NCI-H187 (cell line): ENCODE measurements at places on chromosomes 5 and 9.

DNA sequence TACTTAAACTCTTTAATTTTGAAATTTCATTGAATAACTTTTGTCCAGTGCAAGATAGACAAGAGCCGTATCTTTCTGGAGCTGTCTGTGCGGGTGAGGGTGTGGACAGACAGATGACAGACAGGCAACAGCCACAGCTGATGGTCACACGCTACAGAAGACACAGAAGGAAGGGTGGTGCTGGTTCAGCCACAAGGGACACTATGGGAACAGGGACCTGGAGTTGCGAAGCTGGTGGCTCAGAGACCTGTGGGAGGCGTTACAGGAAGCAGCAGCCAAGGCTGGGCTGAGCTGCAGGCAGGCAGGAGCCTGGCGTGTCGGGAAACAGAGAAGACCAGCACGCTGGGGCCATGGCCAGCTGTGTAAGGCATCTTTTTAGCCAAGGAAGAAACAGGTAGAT lies 104.4 kb downstream of the WNK2 start:
- DNase-seq, result no peak

GRCh38 chr5:107820429-107820828 lies 149.7 kb upstream of the EFNA5 start:
- no peak for DNase-seq

DNA sequence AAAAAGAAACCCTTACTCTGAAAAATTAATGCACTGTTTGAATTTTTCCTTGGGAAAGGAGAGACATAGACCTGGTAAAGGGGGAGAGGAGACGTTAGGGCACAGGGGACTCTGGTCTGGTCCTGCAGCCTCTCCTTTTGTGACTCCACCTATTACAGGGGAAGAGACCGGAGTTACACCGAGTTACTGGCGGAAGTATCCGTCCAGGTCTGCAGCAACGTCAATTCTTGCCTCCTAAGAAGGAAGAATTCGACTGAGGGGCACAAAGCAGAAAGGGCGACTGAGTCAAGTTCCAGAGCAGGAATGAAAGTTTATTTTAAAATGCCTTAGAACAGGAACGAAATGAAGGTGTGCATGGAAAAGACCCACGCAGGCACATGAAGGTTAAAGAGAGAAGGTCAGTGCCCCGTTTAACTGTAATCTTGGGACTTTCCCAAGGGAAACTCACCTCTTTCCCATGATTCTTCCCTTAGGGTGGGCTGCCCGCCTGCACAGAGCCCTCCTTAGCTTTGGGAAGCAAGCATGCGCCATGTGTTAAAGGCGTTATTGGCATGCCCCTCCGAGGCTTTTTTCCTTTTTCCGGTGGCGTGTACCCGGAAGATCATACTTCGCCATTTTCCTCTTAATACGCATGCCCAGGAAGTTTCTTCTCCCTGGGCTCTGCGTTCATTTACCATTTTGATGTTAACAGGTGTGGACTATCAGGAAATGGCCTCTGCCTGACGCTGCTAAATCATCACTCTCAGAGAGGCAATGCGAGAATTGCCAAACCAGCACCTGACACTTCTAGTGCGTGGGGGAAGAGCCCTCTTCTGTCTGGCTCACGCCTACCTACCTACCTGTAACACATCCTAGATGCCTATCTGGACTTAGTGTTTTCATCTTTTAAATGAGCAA lies 409.6 kb upstream of the PAPPA start:
- no peak for DNase-seq

DNA sequence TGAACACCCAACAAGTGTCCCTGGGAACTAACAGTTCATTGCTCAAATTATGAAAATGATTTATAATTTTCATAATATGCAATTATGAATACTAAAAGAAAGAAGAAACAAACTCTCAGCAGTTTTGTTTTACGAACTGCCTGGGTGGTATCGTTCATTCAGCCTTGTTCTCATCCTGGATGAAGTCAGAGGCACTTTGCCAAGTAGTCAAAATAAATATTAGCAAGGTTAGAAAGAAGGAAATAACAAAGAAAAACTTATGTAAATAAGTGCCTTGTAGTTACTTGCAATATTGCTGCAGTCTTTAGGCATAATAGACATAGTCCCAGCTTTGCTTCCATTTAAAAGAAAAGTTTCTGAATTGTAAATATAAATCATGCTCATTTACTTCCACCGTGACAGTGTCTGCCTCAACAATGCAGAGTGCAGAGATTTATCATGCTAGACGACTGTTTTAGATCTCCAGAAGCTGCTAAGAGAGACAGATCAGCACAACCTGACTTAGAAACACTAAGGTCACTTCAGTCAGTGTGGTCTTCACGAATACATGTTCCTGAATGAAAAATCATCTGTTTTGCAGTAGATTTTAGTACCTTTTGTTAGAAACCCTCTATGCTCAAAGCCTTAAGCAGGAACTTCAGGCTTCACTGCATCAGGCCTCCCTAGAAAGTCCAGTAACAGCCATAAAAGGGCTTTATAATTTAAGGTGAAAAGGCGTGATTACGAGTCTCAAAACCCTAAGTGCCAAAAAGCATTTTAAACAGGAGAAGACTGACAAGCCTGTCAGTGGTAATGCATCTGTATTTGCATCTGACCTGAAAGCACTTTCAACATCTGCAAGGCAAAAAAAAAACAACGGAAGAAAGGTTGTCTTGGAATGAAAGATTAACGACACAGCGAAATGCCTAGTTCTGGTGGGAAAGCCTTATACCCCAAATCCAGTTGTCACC lies 92.1 kb downstream of the TMEM167A start:
- no peak for DNase-seq

- DNase-seq, result no peak
These were observed 118.5 kb upstream of the ERCC6L2 start for GRCh38 chr9:95756986-95757385.

- no peak for DNase-seq
These were observed 37.0 kb downstream of the SYK start for GRCh38 chr9:90838581-90839154.

DNA sequence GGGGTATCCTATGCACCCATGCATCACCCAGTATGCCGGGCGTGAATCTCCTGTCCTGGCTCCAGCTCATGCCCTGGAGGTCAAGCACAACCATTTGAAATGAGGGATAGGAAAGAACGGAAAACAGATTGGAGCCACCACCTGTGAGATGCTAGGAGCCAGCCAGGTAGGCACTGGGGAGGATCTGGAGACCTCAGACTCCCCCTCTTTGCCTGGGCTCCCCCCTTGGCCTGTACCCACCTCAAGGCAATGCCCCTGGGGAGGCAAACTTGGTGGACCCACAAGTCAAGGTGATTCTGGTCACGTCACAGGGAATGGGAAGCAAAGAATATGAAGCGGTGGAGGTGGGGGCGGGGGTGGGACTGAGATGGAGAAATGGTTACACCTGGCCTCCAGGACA lies 92.6 kb downstream of the PAX5 start:
- DNase-seq, result no peak

DNA sequence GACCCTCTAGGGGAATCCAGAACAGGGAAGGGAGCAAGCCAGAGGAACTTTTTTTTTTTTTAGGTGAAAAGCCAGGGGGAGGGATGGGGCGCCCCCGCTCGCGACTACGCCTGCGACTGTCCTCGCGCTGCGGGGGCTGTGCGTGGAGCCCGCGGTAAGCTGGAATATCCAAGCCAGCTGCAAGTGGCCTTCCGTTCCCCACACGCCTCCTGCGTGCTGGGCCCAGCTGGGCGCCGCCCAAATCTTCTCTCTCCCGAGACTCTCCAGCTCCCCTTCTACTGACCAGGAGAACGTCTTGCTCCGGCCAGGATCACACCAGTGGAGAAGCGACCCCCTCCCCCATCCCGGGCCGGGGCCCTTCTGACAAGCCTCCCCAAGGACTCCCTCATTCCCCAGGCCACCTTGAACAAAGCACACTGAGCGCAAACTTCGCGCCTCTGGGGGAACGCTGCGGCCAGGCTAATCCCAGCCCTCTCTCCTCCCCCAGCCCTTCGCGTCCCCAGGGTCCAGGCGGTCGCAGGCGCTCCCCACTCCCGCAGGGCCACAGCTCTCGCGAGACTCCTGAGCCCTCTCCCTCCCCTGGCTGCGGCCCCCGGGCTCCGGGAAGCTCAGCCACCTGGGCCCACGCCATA lies 6.6 kb downstream of the BARX1 start:
- DNase-seq, result no peak

DNA sequence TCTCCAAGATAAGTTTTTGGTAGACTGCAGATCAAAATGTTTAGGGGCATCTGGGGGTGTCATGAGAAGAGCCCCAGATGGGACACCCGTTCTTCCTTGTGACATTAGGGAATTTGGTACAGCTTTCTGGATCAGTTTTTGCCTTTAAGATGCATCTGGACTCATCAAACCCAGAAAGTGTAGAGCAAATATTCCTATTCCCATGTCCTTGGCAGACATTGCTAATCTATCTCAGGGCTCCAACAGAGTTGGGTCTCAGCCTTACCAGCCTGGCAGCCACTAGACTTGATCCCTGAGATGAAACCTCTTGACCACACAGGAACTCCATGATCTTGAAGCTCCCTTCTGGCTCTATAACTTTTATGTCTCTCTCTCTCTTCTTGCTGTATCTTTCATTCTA lies 35.6 kb downstream of the ERGIC1 start:
- DNase-seq, result no peak

GRCh38 chr5:1467341-1468246 lies 22.4 kb upstream of the SLC6A3 start:
- no peak for DNase-seq

GRCh38 chr5:179927824-179928223 lies 20.1 kb upstream of the TBC1D9B start:
- no peak for DNase-seq

- no peak for DNase-seq
These were observed 74.7 kb downstream of the FCHO2 start for GRCh38 chr5:73030531-73030930.

DNA sequence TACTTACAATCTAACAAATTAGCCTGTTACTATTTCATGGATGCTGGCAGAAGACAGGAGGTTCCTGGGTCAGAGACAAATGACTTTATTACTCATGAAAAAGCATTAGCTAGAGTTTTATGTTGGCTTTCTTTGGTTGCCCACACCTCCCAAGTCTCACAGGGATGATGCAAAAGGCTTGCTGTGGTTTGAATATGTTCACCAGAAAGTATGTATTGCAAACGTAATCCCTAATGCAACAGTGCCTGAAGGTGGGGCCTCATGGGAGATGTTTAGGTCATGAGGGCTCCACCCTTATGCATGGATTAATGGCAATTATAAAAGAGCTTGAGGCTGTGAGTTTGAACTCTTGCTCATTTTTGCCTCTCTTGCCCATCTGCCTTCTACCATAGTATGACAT lies 28.5 kb downstream of the DPYSL3 start:
- DNase-seq, result no peak

DNA sequence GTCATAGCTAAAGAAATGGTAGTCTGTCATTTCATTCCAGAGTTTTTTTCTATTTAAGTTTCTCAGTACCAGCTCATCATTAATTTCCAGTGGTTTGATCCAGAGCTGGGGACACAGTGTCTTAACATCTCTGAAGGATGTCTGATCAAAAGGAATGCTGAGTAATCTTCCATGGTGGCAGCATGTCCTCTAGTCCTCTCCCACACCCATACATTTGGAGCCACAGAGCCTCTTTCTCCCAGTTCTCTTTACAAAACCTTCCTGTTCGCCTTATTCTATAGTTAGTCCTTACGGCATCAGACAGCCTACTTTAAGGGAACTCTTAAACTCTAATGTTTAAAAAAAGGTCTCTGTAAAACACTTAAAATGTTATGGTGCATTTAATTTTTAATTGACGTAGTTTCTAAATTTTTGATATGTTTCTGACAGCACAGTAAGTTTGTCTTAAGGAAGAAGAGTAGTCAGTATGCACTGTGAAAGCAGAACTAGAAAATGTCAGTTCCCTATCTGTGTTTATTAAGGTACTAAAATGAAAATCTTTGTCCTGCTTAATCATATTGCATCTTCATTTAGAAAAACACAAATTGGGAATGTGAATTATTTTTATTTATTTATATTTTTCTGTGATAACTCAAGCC lies 96.8 kb downstream of the INIP start:
- DNase-seq, result no peak

GRCh38 chr9:119483153-119483552 lies 113.9 kb upstream of the BRINP1 start:
- no peak for DNase-seq

GRCh38 chr5:174187481-174187880 lies 142.0 kb downstream of the NSG2 start:
- DNase-seq, result no peak

GRCh38 chr5:143013176-143013891 lies 243.2 kb downstream of the ARHGAP26 start:
- no peak for DNase-seq

DNA sequence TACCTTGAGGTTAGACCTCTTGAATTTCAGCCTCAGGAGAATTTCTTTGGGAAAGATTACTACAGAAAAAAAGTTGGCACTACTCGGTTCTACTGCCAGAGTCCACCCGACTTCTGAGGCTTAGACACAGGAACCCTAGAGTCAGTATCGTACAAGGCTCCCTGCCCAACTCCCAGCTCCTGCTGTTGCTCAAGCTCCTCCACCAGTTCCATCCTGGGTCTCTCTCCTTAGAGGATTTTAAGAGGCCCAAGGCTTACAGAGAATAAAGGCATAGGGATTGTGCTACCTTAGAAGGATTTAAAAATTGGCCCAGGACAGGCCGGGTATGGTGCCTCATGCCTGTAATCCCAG lies 29.0 kb upstream of the SSBP2 start:
- no peak for DNase-seq

DNA sequence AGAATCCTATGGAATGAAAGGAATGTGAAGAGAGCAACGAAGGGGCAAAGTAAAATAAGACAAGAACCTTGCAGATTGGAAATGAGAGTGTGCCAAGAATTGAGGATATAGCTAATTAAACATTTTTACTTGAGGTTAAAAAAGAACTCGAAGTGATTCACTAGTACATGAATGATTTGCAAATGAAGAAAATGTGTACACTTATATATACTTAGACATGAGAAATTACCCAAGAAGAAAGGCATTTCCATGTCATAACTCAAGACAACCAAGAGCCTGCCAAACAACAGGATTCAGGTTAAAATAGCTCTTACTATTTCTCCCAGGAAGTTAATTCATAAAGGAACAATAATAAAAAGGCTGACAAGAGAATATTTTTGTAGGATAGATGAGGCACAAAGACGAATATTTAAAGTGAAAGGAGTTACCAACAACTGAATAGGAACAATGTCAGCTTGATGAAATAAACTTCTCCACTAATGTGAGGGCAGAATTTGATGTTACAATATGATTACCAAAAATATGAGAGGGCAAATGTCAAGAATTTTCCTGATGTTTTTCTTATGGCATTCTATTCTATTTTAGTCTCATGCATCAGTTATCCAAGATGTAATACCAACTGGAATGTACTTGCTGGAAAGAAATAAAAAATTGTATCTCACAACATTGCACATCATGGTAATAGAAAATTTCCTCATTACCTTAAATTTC lies 18.9 kb upstream of the NPR3 start:
- DNase-seq, result no peak

GRCh38 chr5:6554812-6555211 lies 78.0 kb downstream of the NSUN2 start:
- no peak for DNase-seq

GRCh38 chr5:154191467-154192261 lies 1.1 kb downstream of the GALNT10 start:
- no peak for DNase-seq
